ENCODE measurements at places on chromosomes 12 and 14. TPM values are rescaled to one million over a fixed set of nuclear protein-coding genes. Genes with fewer than 3 reads are reported as not detected.

The PSMD9 gene
- polyA plus RNA-seq: 141 TPM

DNA sequence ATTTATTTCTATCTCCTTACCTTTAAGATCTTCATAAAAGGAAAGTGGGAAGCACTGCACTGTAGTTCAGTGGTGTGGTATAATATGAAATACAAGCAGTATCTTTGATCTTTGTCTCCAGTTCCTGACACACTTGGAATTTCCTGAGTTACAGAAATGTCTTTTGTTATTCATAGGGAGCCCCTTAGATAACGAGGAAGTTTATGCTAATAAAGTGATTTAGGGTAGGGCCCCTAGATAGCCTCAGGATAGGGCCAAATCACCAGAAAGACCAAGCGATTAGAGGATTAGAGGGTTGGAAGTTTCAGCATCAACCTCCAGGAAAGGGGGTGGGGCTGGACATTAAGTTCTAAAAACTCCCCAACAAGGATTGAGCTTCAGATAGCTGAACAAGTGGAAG lies 29.9 kb upstream of the DDHD1 start:
- H3K36me3 ChIP-seq: no peaks in the 10 kb centered on the region
- H3K27me3 ChIP-seq: no peaks in the 10 kb centered on the region
- no peak for DNase-seq
- H3K27ac ChIP-seq: no peak overlapping the region
- H3K4me1 ChIP-seq: 0 out of 2 replicates have a peak, but pooled peaks cover 2% of the 10 kb centered on the region

The RTN1 gene
- 0.33 TPM for polyA plus RNA-seq

GRCh38 chr14:100088226-100088625 lies 23.0 kb downstream of the EVL start:
- no peaks in the 10 kb centered on the region for H3K36me3 ChIP-seq
- no peaks in the 10 kb centered on the region for H3K27me3 ChIP-seq
- H3K4me3 ChIP-seq: no peak overlapping the region
- DNase-seq: no peak
- no peak overlapping the region for H3K27ac ChIP-seq

The MUCL1 gene
- not detected for polyA plus RNA-seq

DNA sequence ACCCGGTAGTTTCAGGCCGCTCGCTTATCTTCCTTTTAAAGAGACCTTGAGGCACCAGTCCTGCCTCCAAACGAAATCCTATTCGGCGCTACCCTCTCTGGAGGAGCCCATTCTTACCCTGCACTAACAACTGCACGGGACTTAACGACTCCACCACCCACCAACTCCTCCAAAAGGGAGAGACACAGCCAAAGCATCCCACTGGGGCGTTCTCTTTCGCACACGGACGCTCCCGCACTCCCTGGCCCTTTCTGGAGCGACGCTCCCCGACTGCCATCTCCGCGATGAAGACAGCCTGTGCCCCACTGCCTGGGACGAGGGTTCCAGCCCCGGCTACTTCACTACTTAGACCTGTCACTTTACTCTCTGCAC lies 650 bp downstream of the GALC start:
- H3K27me3 ChIP-seq: no peaks in the 10 kb centered on the region
- peak overlapping the region; percentile 80 for H3K27ac ChIP-seq
- peaks cover 15% of the 10 kb centered on the region for H3K4me1 ChIP-seq
